ENCODE measurements at places on chromosomes 1 and 21.
A peak's percentile ranks its signal among the peaks of the same experiment; 100 is the strongest.

DNA sequence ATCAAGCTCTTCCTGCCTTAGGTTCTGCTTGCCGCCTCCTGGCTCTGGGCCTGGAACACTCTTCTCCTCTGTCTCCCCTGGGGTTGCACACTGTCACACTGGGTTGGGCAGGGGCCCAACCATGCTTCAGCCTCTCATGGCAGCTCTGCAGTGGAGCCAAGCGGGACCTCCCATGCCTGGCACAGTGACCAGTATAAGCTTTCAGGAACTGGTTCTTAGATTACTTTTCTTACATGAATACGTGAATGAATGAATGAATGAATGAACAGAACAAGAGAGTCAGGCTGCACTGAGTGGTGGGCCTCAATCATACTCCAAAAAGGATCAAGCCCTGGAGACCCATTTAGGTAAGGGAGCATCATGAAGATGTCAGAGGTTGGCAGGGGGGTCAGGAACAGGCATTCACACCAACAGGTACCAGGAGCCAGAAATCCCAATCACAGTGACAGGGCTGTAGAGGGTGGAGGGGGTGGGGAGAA lies 30.8 kb upstream of the TMEM125 start:
- no peak for DNase-seq

DNA sequence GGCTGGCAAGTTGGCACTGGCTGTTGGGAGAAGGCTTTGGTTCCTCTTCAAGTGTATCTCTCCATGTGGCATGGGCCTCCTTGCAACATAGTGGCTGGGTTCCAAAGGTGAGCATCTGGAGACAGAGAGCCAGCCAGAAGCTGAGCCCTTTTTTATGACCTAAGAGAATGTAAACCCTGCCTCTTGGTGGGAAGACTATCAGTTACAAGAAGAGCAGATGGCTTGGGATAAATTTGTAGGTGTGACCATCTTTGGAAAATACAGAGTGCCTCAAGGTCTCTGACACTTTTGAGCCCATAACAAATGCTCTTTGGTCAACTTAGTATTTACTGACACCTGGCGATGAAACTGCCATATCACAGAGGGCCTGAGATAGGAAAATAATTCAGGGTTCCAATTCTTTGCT lies 31.4 kb upstream of the PRELP start:
- DNase-seq, result no peak

DNA sequence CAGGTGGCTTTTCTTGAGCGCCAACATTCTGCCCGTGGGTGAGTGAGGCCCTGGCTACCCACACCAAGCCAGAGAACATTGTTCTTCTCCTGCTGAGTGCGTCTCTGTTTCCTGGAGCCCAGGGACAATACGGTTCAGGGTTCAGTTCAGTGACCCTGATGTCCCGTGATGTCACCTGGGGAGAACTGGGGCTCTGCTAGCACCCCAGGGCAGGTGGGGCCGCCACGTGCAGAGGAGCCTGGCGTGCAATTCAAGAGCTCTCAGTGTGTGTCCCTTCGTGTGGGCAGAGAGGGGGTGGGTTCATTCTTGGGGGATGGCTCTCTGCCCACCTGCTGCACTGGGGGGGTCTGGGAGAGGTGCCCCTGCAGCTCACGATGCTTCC lies 18.2 kb upstream of the PEX10 start:
- no peak for DNase-seq

DNA sequence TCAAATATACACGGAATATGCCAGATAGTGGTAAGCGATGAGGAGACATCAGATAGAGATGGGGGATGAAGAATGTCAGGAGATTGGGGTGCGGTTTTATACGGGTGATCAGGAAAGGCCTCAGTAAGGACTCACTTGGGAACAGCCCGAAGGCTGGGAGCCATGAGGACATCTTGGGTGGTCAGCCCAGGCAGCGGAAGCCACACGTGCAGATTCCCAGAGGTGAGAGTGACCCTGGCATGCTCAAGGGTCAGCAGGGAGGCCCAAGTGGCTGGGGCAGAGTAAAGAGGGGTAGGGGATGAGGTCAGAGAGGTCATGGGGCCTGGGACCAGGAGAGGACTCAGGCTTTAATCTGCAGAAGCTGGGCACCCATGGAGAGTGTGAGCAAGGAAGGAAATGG lies 106.6 kb downstream of the MATN1 start:
- DNase-seq, result no peak

DNA sequence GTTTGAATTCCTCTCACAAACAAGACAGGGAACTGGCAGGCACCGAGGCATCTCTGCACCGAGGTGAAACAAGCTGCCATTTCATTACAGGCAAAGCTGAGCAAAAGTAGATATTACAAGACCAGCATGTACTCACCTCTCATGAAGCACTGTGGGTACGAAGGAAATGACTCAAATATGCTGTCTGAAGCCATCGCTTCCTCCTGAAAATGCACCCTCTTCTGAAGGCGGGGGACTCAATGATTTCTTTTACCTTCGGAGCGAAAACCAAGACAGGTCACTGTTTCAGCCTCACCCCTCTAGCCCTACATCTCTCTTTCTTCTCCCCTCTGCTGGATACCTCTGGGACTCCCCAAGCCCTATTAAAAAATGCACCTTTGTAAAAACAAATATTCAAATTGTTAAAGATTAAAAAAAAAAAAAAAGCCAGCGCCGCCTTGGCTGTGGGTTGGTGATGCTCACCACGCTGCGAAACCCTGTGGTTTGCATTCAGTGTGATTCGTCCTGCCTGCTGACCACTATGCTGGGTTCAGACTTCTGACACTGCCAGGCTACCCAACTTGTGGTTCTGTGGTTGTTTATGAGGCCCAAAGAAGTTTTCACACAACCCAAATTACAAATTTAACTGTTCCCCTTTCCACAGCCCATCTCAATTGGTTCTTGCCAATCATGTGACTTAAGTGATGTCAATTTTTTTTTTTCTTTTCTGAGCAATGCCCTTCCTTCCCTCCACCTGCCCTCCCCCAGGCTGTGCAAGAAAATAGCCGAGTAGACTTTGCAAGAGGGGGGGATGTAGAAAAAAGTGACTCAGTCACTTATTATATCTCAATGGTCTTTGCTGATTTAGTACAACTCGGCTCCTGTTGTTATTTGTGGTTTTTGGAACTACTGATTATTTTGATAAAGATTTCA lies at the start of gene RUNX1:
RUNX1 (minus strand) TSS at position 597 of the 912 bp plus-strand sequence.
- no peak for DNase-seq

DNA sequence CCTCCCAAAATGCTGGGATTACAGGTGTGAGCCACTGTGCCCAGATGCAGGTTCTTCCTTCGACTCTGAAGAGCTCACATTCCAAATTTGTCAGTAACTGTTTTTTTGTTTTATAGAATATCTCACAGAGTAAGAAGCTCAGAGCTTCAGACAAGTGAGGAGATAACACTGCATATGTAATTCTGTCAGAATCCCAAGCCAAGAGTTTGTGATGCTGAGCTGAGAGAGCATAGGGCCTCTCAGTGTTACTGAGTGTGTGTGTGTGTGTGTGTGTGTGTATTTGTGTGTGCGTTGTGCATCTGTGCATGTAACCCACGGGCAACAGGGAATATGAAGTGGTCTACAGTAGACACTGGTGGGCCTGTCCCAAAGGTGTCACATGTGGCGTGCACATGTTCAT lies 15.2 kb upstream of the TNR start:
- no peak for DNase-seq

DNA sequence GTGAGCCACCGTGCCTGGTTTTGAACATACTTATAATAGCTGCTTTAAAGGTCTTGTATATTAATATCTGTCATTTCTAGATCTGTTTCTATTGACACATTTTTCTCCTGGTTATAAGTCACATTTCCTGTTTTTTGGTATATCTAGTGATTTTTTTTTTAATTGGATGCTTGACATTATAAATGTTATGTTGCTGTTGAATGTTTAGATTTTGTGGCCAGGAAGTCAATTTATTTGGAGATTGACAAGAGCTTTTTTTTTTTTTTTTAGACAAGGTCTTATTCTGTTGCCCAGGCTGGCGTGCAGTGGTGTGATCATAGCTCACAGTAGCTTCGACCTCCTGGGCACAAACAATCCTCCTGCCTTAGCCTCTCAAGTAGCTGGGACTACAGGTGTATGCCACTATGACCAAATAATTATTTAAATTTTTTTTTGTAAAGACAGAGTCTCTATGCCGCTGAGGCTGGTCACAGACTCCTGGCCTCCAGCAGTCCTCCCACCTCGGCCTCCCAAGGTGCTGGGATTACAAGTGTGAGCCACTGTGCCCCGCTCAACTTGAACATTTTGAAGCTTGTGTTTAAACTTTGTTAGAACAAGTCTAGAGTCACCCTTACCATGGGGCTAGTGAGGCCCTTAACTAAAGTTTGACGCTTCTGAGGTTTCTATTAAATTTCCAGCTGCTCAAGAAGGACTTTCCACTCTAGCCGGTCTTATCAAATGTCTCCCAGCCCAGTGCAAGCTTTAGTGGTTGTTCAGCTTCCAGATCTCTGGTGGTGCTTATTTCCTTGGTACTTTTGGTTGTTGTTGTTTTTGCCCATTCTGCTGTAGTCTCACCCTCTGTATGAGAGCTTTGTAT lies 8.6 kb upstream of the CHI3L2 start:
- DNase-seq, result no peak

DNA sequence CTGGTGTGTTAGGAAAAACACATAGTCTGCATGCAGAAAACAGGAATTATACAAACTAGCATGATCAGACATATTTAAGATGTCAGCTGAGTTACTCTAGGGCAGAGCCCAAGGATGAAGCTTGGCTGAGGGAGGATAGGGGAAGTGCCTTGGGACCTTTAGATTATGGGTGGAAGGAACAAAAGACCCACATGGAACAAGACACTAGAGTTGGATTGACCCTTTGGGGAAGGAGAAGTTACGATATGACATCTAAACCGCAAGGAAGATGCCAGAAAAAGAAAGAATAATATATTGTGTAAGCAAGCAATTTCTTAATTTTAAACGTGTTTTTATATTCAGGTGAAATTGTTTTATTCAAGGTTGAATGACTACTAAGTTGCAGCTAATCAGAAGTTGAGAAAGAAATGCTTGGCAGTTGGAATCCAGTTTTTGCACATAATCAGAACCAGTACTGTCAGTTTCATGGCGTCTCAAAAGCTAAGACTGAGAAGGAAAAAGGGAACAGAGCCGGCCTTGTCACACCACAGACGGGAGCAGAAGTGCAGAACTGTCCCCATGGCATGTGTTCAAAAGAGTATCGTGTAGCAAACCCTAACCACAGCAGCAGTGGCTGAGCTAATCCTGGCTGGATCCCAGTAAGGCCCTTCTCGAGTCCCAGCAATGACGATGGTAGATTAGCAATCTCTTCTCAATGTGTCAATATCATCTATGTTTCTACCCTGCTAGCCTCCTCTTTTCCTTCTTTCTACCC lies 31.2 kb upstream of the IFNAR2 start:
- DNase-seq, result peak; percentile 77

DNA sequence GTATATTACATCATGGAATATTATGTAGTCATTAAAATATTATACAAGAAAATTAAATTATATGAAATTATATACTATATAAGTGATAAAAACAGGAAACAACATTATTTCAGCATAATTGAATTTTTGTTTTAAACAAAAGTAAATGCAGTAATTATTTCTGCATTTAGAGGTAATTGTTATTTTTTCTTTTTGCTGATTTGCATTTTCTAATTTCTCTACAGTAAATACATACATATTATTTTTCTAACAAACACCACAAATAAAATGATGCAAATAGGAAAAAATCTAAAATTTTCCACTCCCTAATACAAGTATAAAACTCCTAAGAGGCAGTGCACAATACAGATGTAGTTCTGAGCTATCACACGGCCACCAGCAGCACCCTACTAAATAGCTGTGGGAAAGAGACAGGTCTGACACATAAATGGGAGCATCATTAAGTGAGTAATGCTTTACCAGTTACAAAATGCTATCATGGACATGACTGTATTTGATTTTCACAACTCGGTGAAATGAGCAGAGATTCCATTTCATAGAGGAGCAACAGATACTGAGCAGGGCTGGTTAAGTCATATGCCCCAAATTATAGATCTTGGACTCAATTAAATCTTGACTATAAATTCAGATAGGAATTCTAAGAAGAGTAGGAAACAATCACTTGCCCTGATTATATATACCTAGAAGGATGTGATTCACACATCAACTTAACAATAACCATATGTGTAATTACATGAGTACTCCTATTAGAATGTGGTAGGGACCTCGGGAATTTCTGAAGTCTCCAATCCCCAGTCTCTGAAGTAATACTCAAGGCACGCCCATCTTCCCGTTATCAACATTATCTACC lies 49.0 kb downstream of the NRIP1 start:
- DNase-seq, result no peak

DNA sequence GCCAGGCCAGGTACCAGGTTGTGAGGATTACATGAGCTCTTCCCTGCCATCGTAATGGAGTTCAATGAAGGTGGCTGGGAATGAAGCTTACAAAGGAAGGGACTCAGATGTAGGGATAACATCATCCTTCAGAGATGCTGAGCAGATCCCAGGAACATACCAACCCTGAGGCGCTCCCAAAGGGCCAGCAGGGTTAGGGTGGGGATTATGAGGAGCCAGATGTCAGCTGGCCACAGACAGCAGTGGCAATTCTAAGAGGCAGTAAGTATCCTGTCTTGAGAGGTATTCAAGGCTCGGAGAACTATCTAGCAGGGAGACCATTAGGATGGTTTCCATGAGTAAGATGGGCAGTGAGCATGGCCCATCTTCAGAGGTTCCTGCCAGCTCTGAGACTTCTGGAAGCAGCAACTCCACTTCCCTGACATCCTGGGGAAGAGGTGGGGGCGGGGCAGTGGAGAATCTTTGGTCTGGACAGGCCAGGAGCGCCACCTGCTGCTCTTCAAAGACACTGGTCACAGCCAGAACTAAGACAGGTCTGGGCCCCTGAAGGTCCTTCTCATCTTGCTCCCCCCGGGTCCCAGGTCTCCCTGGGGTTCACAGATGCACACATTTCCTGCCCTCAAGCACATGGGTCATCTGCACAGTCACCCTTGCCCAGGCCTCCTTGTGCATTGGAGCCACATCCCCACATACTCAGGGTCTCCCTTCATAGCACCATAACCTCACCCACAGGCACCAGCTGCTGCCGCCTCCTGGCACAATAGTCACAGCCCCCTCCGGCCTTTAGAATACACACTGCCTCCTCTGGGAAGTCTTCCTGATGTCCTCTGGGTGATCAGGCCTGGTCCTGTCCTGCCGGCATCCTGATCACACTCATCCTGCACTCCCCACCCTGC lies 2.7 kb upstream of the SDC3 start:
- peak; percentile 95 for DNase-seq

- no peak for DNase-seq
Measured at GRCh38 chr21:34986561-34987500, 62.3 kb downstream of the RUNX1 start.

GRCh38 chr1:177897998-177898654 lies 71.7 kb downstream of the SEC16B start:
- DNase-seq, result no peak

GRCh38 chr21:29826386-29826785 lies 113.4 kb downstream of the GRIK1 start:
- no peak for DNase-seq

DNA sequence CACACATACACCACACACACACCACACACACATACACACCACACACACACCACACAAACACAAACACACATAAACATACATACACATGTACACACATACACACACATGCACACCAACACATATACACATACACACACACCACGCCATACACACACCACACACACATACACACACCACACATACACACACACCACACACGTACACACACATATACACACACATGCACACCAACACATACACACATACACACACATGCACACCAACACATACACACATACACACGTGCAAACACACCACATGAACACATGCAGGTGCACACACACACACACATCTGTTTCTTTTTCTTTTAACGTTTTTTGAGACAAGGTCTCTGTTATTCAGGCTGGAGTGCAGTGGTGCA lies 41.0 kb upstream of the SLC45A1 start:
- DNase-seq, result no peak
